HTR-8/SVneo (cell line): ENCODE measurements at places on chromosomes 5 and 9.

- DNase-seq, result no peak
Observed at GRCh38 chr5:102762562-102763227, 7.6 kb downstream of the PAM start.

DNA sequence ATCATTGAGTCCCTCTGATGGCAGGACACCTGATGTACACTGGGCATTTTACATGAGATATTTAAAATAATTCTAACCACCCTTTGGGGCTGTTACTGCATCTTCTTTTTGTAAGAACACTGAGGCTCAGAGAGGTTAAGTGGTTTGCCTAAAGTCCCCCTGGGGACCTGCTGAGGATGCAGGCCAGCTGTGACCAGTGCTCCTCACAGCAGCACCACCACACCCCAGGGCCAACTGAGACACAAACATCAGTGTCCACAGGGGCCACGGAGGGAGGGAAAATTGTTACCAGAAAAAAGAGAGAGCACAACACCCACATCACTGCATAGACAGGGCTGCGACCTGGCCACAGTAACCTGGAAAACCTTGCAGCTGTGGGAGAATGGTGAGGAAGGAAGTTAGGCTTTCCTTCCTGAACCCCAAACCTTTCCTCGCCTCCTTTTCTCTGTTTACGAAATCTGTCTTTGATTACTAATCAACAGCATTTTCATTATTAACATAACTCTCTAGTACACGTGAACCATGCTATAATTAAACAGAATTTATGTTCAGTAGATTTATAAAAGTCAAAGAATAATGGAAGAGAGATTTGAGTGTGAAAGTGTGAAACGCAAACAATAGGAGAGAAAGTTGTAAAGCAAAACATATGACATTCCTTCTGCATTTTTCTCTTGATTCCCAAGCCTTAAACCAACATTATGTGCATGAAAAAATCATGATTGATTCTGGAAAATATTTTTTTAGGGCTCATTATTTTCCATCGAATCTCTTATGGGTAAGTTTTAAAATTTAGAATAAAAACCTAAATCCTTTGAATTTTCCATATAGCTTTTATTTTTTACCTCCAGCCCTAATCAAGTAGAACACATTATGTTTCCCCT is 228.1 kb upstream of the DAPK1 start:
- no peak for DNase-seq

GRCh38 chr9:125444166-125444565 is 182.5 kb downstream of the GAPVD1 start:
- DNase-seq, result no peak

- DNase-seq, result no peak
Observed at GRCh38 chr5:125961150-125961549, 462.1 kb upstream of the GRAMD2B start.

DNA sequence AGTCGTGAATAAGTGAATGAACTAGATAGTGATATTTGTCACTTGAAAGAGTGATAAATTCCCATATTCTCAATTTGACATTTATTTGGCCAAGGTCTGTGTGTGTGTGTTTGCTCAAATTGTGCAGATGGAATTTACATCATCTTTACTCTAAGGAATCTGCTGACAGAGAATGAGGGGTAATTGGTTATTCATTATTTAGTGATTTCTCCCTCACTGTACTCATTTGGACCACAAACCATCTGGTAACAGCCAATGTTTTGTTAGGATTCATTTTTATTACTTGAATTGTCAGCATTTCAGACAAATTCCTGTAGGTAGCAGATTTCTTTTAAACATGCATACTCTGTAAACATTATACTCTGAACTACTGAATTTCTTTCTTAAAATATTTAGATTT is 15.6 kb downstream of the VCAN start:
- DNase-seq, result no peak

DNA sequence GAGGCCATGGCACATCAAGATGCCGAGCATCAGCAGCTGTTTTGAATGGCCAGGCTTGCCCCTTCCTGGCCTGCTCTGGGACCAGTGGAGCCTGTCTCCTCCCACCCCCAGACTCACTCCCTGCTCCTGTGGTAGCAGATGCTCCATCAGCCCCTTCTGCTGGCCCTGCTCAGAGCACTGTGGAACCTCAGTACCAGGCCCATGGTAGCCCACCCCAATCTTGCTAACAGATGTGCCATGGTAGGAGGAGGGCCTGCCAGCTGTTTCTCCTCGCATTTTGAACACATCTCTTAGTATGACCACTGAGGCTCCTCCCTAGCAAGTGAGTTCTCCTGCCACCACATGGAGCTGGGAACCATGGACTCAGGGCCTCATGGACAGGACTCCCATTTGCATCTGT is 29.5 kb downstream of the COL27A1 start:
- DNase-seq, result no peak

DNA sequence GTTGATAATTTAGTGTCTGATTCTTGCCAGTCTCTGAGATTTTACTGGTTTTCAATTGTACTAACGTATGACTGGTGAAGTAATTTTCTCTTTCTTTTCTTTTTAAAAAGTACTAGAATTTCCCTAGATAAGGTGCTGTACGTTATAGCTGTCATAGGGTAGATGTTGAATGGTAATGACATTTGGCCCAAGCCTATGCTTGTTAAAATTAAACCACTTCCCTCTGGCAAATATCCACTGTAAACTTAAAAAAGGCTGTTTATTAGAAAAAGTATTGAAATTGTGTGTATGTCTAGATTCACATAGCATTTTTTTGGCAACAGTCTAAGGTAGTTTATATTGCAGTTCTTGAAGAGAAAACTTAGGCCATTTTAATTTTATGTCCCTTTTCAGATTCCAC is 97.6 kb downstream of the NNT start:
- DNase-seq, result no peak

GRCh38 chr5:133652951-133653759 is 40.8 kb upstream of the FSTL4 start:
- DNase-seq, result no peak

GRCh38 chr5:148808864-148809642 is 17.4 kb upstream of the ADRB2 start:
- DNase-seq, result no peak

DNA sequence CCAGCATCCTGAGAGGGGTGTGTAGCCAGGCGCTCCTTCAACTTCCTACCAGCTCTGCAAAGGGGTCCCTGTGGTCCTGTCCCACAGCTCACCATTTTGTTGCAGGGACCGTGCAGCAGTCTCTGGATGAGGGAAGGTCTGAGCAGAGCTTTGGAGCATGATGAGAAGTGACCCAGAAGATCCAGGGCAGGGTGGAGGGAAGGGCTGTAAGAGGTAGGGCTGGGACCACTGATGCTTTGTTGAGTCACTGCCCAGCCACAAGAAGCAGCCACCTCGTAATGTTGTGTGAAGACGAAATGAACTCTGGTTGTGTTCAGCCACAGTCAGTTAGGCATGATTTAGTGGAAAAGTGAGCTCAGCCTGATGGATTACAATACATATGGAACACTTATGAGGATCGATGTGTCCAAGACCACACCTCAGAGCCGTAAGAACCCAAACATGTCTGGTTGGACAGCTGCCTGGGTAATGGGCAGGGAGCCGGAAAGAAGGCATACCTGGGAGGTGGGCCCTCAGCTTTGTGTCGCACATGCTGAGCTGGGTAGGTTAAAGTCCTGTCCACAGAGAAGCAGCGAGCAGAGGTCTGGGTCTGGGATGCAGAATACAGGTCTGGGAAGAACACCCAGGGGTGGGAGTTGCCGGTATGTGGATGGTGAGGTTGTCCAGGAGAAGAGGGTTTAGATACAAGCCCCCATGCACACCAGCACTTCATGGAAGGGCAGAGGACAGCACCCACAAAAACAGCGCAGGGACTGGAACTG is 250.1 kb downstream of the GADD45G start:
- no peak for DNase-seq

DNA sequence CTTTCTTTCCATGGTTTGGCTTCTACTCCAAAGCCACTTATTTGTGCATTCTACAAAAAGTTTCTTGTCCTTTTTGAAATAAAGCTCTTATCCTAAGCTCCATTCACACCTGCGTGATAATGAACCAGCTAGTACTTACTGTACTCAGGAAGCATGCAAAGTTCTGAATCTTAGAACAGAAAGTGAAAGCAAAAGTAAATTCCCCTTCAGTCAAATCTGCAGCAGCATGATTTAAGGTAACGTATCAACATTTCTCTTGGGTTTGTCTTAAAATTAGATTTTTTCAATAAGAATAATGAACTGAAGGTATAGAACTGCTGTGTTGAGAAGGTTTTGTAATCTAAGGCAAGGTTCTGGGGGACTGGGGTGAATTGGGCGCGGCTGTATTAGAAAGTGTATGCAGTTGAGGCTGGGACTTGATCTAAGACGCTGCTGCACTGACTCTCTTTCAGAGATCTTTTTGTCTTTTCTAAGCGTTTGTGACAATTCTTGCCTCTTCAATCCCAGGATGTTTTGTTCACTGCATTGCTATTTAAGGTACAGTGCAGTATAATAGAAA is at the start of gene ERAP2:
TSS of gene ERAP2 (plus strand) at position 209 of the 559 bp plus-strand sequence. CDS start 3,186 bp downstream, outside the sequence.
- no peak for DNase-seq

DNA sequence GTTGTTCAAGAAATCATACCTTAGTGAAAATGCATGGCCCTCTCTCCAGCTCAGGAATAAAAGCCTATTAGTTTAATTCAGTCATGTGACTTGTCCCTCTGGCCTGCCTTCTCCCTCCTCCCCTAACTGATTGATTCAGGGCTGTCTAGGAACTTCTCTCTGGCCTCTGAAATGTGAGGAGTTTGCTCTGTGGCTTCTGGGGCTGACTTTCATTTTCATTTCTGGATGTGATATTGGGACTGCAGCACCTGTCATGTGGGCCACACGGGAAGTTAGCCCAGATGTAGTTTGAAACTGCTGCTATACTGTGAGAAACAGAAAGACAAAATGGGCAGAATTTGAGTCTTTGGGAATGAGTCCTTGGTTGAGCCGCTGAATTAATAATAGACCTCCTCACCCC is 44.8 kb downstream of the PARP8 start:
- DNase-seq, result peak; percentile 77

DNA sequence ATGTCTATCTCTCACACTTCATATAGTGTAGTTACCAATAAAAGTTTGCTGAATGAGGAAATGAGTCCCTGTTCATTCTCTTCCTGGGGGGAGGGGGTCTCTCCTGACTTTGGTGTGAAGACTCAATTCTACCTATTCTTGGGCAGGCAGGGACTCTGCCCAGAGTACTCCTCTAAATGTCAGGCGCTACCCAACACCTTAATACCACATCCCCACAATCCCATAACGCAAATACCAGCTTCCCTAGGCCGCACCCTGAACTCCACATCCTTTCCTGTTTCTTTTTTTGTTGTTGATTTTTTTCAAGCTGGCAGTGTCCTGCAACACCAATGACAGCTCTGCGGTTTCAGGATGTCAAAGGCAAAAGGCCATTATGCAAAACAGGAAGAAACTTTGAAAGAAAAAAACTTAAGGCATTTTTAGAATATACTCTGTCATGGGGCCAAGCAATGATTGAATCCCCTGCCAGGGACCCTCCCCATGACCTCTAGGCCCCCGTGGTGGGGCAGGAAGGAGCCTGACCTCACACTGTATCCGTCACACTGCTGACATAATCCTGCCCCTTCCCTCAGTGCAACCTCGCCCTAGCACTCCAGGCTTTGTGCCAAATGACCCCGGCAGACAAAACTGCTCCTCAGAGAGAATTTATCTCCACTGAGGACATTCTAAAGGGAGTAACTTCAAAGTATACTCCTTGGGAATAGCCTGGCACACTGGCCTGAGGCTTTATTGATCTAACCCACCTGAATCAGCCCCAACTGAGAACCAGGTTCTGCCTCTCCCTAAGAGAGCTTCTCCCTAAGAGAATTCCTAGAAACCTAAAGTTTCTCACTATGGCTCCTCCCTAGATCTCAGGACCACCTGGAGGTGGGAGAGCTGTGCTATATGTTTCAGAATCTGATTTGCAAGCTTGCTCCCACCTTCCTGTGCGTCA is 8.0 kb downstream of the B4GALT1 start:
- no peak for DNase-seq

- no peak for DNase-seq
Observed at GRCh38 chr9:135563039-135563476, 1.5 kb downstream of the PAEP start.

DNA sequence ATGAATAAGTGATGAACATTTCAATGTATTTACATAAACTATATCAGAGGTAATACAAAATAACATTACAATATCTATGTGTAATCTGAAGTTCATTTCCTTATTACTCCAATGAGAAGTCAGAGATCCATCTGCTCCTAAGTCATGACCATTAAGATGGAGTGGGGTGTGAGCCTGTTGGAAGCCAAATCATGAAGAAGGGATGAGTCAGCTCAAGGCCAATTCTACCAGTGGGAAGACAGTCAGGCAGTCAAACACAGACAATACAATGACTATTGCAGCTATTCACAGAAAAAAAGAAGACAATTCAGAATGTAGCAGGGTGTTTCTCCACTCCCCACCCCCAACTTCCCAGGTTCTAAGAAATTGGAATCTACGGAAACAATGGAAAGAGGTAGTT is 155.0 kb downstream of the NFIB start:
- no peak for DNase-seq

DNA sequence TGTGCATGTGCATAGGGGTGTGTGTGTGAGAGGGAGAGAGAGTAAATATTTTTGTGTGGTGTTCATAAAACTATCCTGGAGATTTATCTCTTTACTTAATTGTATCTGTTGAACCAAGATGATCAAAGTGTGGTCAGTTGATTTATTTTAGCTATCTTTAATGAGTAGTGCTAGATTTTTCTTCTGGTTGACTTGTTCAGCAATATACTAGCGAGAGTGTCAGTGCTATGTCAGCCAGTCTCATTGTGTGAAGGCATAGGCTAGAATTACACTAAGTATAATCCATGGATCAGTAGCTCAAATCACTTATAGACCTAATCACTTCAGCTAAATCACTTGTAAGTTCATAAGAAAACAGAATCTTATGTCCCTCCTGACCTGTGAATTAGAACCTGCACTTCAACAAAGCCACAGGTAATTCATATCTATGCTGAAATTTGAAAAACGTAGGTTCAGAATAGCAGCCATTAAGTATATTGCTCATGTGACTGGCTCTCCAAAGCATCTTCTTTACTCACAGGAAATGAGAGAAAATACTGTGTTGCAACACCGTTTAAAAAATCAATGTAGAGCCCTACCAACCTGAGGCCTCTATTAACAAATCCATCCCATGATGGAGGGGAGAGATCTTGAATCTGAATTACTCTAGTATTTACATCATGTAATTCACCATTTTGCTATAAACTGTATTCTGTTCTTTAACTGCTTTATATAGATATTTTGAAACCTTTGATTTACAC is 203.1 kb upstream of the ACTBL2 start:
- DNase-seq, result no peak
